ENCODE measurements at places on chromosomes 2 and 18. TPM values are rescaled to one million over a fixed set of nuclear protein-coding genes. Genes with fewer than 3 reads are reported as not detected.

DNA sequence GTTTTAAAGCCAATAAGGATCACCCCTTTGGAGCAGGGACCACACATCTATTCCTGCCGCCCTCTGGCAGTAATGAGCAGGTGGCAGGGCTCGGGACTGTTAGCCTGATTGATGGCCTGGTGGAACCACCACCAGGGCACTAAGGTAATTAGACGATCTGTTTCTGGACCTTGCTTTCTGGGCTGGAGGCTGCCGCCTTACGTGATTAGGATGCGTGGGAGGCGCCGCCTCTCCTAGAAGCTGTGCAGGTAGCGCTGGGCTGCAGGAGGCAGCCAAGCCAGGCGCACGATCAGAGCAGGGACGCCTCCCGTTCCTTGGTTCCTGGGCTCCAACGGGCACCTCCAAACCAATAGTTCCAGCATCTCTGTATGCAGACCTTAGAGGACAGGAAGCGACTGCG is 242.6 kb upstream of the RAB12 start:
- H3K4me1 ChIP-seq = peaks cover 17% of the 10 kb centered on the region
- peaks cover 23% of the 10 kb centered on the region for H3K27me3 ChIP-seq
- no peak overlapping the region for H3K27ac ChIP-seq
- no peak for DNase-seq

- H3K27me3 ChIP-seq = no peaks in the 10 kb centered on the region
- no peak overlapping the region for H3K4me3 ChIP-seq
- no peak overlapping the region for H3K27ac ChIP-seq
- DNase-seq = no peak
- no peaks in the 10 kb centered on the region for H3K36me3 ChIP-seq
- H3K4me1 ChIP-seq = no peaks in the 10 kb centered on the region
These were observed 563.6 kb upstream of the PKDCC start for GRCh38 chr2:41483982-41484857.

- H3K27ac ChIP-seq = no peak overlapping the region
- no peaks in the 10 kb centered on the region for H3K36me3 ChIP-seq
- no peak overlapping the region for H3K4me3 ChIP-seq
- no peaks in the 10 kb centered on the region for H3K27me3 ChIP-seq
These were observed 342.1 kb downstream of the DYSF start for GRCh38 chr2:71795486-71795885.

DNA sequence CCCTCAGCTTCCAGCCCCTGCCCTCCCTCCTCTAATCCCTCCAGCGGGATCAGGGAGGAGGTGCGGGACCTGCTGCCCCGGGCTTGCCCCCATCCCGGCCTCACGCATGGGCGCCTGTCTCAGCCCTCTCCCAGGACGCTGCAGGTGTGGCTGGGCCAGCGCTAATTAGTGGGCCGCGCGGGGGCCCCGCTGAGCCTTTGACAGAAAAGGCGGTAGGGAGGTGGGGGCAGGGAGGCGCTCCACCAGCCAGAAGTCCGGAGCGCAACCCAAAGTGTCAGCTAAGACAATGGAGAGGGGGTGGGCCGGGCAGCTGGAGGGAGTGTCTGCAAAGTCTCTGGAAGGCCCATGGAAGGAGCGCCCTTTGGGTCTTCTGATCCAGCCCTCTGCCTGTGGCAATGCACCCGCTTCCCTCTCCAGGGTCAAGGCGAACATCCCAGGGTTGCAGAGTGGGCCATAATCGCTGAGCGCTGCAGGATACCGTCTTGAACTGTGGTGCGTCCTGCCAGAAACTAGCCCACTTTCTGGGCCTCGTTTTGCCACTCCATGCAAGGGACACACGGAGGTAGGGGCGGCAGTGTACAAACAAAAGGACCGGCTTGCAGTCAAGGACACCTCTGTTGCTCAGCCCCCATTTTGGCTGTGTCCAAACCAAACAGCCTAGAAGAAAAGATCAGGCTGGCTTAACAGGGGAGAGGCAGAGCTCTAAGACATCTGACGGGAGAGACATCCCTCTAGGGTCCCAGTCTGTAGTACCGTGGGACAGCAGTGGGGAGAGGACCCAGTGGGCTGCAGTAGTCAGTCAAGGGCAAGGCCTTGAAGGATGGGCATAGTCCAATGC is 3.5 kb downstream of the ATP6V1B1 start:
- DNase-seq = peak; percentile 86
- no peaks in the 10 kb centered on the region for H3K36me3 ChIP-seq
- no peak overlapping the region for H3K27ac ChIP-seq
- peaks cover 77% of the 10 kb centered on the region for H3K4me1 ChIP-seq
- H3K4me3 ChIP-seq = peak overlapping the region; percentile 30
- H3K27me3 ChIP-seq = peaks cover 42% of the 10 kb centered on the region

DNA sequence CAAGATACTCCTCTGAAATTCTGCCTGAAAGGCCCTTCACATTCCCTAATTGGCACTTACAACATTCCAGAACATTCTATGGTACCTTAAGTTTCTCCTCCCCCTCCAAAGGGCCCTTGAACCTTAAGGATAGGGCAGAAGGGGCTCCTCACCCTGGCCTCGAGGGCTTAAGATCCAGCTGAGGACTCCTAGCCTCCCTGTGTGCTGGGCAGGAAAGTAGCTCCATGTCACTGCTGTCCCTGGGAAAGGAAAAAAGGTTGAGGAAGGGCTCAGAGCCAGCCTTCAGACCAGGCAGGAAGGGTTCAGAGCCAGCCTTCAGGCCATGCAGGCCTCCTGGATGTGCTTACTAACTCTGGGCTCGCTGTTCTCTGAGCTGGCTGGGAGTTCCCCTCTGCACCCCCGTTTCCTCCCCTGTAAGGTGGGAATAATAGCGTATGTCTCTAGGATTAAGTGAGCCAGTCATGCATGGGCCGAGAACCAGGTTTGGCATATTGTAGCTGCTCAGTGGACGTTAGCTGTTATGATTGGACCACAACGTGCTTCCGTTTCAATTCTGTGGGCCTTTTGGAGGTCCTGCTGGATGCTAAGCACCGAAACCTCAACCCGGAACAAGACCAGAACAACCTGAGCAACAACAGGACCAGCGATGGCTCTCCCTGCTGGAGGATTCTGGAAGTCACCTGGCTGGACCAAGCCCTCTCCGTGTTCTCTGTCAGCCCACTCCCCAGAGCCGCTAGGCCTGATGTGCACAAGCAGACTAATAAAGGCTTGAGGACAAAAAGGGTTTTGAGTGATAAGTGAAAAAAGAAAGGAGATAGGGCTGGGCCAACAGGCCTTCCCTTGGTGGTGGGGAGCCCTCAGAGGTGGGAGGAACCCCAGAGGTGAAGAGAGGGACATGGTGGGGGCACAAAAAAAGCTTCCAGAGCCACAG is 1.0 kb upstream of the B3GNT7 start:
- H3K36me3 ChIP-seq = no peaks in the 10 kb centered on the region
- H3K27me3 ChIP-seq = peaks cover 34% of the 10 kb centered on the region
- H3K27ac ChIP-seq = no peak overlapping the region
- H3K4me1 ChIP-seq = peaks cover 11% of the 10 kb centered on the region

- peaks cover 14% of the 10 kb centered on the region for H3K4me1 ChIP-seq
- H3K36me3 ChIP-seq = no peaks in the 10 kb centered on the region
- DNase-seq = peak; percentile 46
These were observed 54.9 kb downstream of the R3HDM1 start for GRCh38 chr2:135586148-135586547.

- H3K4me1 ChIP-seq = peaks cover 12% of the 10 kb centered on the region
- H3K36me3 ChIP-seq = no peaks in the 10 kb centered on the region
- H3K27ac ChIP-seq = peak overlapping the region; percentile 93
- H3K4me3 ChIP-seq = peak overlapping the region; percentile 96
- no peak for DNase-seq
- no peaks in the 10 kb centered on the region for H3K27me3 ChIP-seq
These were observed 919 bp downstream of the SF3B1 start for GRCh38 chr2:197433780-197434438.

GRCh38 chr2:113174376-113174750 is 592 bp downstream of the PSD4 start:
- no peak overlapping the region for H3K27ac ChIP-seq
- no peak for DNase-seq
- no peaks in the 10 kb centered on the region for H3K27me3 ChIP-seq
- H3K4me3 ChIP-seq = no peak overlapping the region
- H3K36me3 ChIP-seq = no peaks in the 10 kb centered on the region

Gene PLGLB2
- 2.3 TPM for total RNA-seq

Gene CHRNG
- not detected for total RNA-seq

Gene ERBB4
- total RNA-seq = 1.5 TPM

Gene IL36A
- total RNA-seq = not detected

Gene RNF125
- total RNA-seq = 4.4 TPM

Gene ALPI
- not detected for total RNA-seq
